ENCODE measurements at places on chromosomes 2 and 18. TPM values are rescaled to one million over a fixed set of nuclear protein-coding genes. Genes with fewer than 3 reads are reported as not detected.

The SCN9A gene
- 13.6 TPM for total RNA-seq

The KIAA2012 gene
- total RNA-seq = 2.8 TPM

The ARHGAP28 gene
- total RNA-seq = 13.1 TPM

The DLGAP1 gene
- total RNA-seq = 3.8 TPM

The STARD6 gene
- not detected for total RNA-seq

The FOXI3 gene
- not detected for total RNA-seq

The LIPG gene
- total RNA-seq = 3.7 TPM

The C1GALT1C1L gene
- total RNA-seq = 0.44 TPM

The ZDBF2 gene
- total RNA-seq = 8.1 TPM

The DOK1 gene
- 38.4 TPM for total RNA-seq

The LYPD1 gene
- 1.5 TPM for total RNA-seq

GRCh38 chr2:23583467-23583866 is 198.5 kb downstream of the KLHL29 start:
- no peaks in the 10 kb centered on the region for H3K4me1 ChIP-seq
- H3K4me3 ChIP-seq = no peak overlapping the region
- peak; percentile 2 for DNase-seq
- no peak overlapping the region for H3K27ac ChIP-seq

DNA sequence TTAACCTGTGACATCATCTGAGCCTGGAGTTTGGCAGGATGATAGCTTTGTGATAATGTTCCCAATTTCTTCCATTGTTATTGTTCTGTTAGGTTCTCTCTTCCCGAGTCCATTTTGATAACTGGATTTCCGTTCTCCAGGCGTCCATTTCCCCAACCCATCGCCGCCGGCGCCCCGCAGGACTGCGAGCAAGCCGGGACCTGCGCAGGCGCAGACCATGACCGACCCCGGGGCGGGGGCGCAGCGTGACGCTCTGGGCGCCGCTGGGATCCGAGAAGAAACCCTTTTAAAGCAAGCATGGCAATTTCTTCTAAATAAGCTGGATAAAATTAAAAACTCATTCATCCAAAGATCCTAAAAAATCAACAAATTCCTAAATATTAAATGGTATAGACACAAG is at the start of gene SLC25A52:
Gene SLC25A52 (minus strand): TSS at position 186 of the 400 bp plus-strand sequence. CDS start 219 bp downstream, outside the sequence.
- H3K27me3 ChIP-seq = no peaks in the 10 kb centered on the region
- no peak within 1 kb of the TSS for H3K4me3 ChIP-seq
- no peaks in the 10 kb centered on the region for H3K4me1 ChIP-seq
- no peak for DNase-seq
- no peak within 1 kb of the TSS for H3K27ac ChIP-seq

- H3K27ac ChIP-seq = no peak overlapping the region
- H3K36me3 ChIP-seq = no peaks in the 10 kb centered on the region
- no peak for DNase-seq
- no peaks in the 10 kb centered on the region for H3K27me3 ChIP-seq
Observed at GRCh38 chr18:38940863-38941531, 1375.4 kb upstream of the CELF4 start.

- H3K36me3 ChIP-seq = no peaks in the 10 kb centered on the region
- H3K4me1 ChIP-seq = no peaks in the 10 kb centered on the region
- no peak overlapping the region for H3K4me3 ChIP-seq
- no peak for DNase-seq
Observed at GRCh38 chr18:79781331-79781941, 16.3 kb upstream of the KCNG2 start.

DNA sequence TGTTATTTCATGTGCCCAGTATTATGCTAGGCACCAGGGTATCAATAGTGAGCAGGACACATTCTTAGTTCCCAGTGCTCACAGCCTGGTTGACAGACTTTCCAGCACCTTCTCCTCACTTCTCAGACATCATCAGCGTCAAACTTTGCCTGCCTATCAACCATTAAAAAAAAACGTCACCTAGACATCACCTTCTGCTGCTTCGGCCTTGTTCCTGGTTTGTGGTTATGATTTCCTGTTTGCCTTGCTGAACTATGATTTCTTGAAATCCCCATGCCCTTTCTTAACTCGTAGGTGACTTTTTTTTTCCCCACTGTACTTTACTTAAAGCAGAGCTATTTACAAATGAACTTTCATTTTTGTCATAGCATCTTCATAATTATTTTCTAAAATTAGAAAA is 60.4 kb upstream of the NABP1 start:
- no peak overlapping the region for H3K4me3 ChIP-seq
- no peaks in the 10 kb centered on the region for H3K27me3 ChIP-seq
- H3K4me1 ChIP-seq = peaks cover 13% of the 10 kb centered on the region
- H3K27ac ChIP-seq = no peak overlapping the region

- no peak overlapping the region for H3K27ac ChIP-seq
- H3K27me3 ChIP-seq = no peaks in the 10 kb centered on the region
- H3K4me1 ChIP-seq = no peaks in the 10 kb centered on the region
- H3K4me3 ChIP-seq = no peak overlapping the region
- no peaks in the 10 kb centered on the region for H3K36me3 ChIP-seq
Observed at GRCh38 chr2:100524331-100524730, 38.5 kb upstream of the PDCL3 start.

- no peaks in the 10 kb centered on the region for H3K27me3 ChIP-seq
- no peak overlapping the region for H3K4me3 ChIP-seq
- DNase-seq = no peak
- H3K4me1 ChIP-seq = peaks cover 11% of the 10 kb centered on the region
Observed at GRCh38 chr2:11761259-11761658, 14.8 kb downstream of the LPIN1 start.

- H3K4me1 ChIP-seq = peaks cover 6% of the 10 kb centered on the region
- DNase-seq = no peak
- H3K36me3 ChIP-seq = no peaks in the 10 kb centered on the region
- no peaks in the 10 kb centered on the region for H3K27me3 ChIP-seq
- H3K27ac ChIP-seq = no peak overlapping the region
Observed at GRCh38 chr2:88855620-88856408, 164.3 kb downstream of the RPIA start.

GRCh38 chr18:48905513-48905912 is 45.3 kb downstream of the SMAD7 start:
- no peaks in the 10 kb centered on the region for H3K27me3 ChIP-seq
- no peak overlapping the region for H3K27ac ChIP-seq
- H3K36me3 ChIP-seq = no peaks in the 10 kb centered on the region
- no peak overlapping the region for H3K4me3 ChIP-seq
- no peak for DNase-seq
- H3K4me1 ChIP-seq = peaks cover 23% of the 10 kb centered on the region

- no peak overlapping the region for H3K4me3 ChIP-seq
- no peak overlapping the region for H3K27ac ChIP-seq
- no peaks in the 10 kb centered on the region for H3K36me3 ChIP-seq
- no peaks in the 10 kb centered on the region for H3K4me1 ChIP-seq
- no peak for DNase-seq
Observed at GRCh38 chr2:127588241-127588640, 52.8 kb downstream of the MYO7B start.

- H3K27me3 ChIP-seq = no peaks in the 10 kb centered on the region
- peak overlapping the region; percentile 44 for H3K27ac ChIP-seq
- no peak overlapping the region for H3K4me3 ChIP-seq
Observed at GRCh38 chr2:181312515-181312927, 144.7 kb upstream of the ITGA4 start.

- no peak overlapping the region for H3K27ac ChIP-seq
- no peaks in the 10 kb centered on the region for H3K27me3 ChIP-seq
- H3K4me3 ChIP-seq = no peak overlapping the region
- no peaks in the 10 kb centered on the region for H3K36me3 ChIP-seq
Observed at GRCh38 chr2:67241453-67241852, 155.7 kb upstream of the ETAA1 start.

GRCh38 chr2:71449343-71449742 is 4.0 kb upstream of the DYSF start:
- peaks cover 11% of the 10 kb centered on the region for H3K27me3 ChIP-seq
- DNase-seq = no peak
- H3K36me3 ChIP-seq = no peaks in the 10 kb centered on the region
- peaks cover 20% of the 10 kb centered on the region for H3K4me1 ChIP-seq
- no peak overlapping the region for H3K27ac ChIP-seq

DNA sequence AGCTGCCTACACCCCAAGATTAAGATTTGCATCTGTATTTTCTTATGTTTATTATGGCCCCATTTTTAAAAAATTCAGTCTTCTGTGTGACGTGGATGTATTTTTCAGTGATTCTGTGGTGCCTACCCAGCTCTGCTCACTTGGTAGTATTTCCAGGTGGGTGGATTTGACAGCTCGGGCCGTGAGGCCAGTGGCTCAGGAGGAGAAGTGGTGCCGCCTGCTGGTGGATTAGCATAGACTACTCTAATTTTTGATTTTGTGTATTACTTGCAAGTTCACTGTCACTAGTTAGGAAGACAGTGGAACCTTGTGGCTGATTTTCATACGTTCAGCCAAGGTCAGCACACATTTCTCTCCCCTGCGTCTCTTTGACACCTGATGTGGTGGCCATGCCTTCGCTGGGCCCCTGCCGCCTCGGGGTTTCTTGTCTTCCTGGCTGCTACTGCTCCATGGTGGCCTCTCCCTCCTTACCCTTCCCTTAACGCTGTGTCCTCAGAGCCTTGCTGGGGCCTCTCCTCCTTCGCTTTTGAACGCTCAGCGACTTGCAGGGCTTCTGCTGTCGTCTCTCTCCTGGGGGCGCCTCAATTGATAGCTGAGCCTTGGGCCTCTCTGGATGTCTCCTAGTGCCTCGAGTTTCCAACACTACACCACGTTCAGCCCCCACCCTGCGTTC is 89.4 kb downstream of the DGKD start:
- DNase-seq = peak; percentile 81
- no peaks in the 10 kb centered on the region for H3K4me1 ChIP-seq
- peaks cover 81% of the 10 kb centered on the region for H3K36me3 ChIP-seq
- no peak overlapping the region for H3K27ac ChIP-seq

DNA sequence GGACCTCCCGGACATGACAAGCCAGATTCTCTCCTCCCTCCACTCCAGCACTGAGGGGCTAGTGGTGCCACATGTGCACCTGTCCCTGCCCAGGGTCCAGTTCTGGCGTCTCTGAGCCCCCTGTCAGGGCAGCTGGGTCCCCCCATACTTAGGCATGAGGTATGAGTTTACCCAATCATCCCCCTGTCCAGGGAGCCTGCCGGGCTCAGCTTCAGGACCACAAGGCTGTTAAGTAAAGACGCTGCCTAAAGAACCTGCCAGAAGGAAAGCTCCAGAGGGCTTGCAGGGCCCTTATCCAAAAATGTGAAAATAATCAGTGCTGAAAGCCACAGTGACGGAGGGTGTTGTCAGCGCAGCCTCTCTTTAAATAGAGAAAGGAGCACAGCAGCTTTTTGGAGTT is 40.0 kb downstream of the SH3BP4 start:
- peaks cover 46% of the 10 kb centered on the region for H3K4me1 ChIP-seq
- peaks cover 10% of the 10 kb centered on the region for H3K36me3 ChIP-seq
- no peak overlapping the region for H3K4me3 ChIP-seq
- H3K27ac ChIP-seq = no peak overlapping the region
- no peaks in the 10 kb centered on the region for H3K27me3 ChIP-seq

GRCh38 chr18:46325895-46326294 is 221.7 kb downstream of the HAUS1 start:
- H3K36me3 ChIP-seq = no peaks in the 10 kb centered on the region
- no peak for DNase-seq
- no peak overlapping the region for H3K4me3 ChIP-seq
- H3K27ac ChIP-seq = no peak overlapping the region

- DNase-seq = no peak
- H3K27me3 ChIP-seq = no peaks in the 10 kb centered on the region
- H3K4me3 ChIP-seq = no peak overlapping the region
- H3K4me1 ChIP-seq = peaks cover 21% of the 10 kb centered on the region
- no peaks in the 10 kb centered on the region for H3K36me3 ChIP-seq
Observed at GRCh38 chr2:48114256-48114655, 208.0 kb upstream of the FBXO11 start.

- no peak for DNase-seq
- H3K27ac ChIP-seq = no peak overlapping the region
- no peaks in the 10 kb centered on the region for H3K4me1 ChIP-seq
- peaks cover 95% of the 10 kb centered on the region for H3K36me3 ChIP-seq
- no peak overlapping the region for H3K4me3 ChIP-seq
Observed at GRCh38 chr2:240000671-240001070, 24.5 kb downstream of the NDUFA10 start.

GRCh38 chr18:59140302-59140885 is 710 bp downstream of the SEC11C start:
- H3K4me3 ChIP-seq = peak overlapping the region; percentile 79
- peaks cover 15% of the 10 kb centered on the region for H3K4me1 ChIP-seq
- DNase-seq = no peak
- peaks cover 2% of the 10 kb centered on the region for H3K27me3 ChIP-seq
- no peaks in the 10 kb centered on the region for H3K36me3 ChIP-seq

DNA sequence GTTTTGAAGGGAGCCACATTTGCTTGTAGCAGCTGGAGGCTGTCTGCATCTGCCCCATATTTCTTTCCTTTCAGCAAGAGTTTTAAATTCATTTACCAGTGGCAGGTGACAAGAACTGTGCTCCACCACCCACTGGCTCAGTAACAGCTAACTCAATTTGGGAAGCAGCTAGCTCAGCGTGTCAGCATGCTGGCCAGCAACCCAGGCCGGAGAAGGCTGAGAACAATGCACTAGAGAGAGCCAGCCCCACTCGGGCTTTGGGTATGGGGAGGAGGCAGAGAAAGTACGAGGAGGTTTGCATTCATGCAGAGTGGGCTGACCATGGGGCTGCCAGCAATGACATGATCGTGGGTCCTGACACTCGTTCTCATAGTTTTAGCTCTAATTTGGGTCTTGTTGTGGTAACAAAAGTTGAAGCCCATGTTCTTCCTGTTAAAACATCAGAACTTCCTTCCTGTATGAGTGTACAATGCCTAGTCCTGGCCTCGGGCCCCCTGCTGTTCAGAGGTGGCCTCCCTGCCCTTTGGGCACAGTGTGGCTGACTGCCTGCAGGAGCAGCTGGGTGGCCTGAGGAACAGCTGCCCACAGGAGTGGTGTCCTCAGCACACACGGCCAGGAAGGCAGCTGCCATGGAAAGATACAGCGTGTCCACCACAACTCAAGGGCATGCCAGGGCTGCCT is 23.0 kb downstream of the CDC42EP3 start:
- H3K4me1 ChIP-seq = peaks cover 93% of the 10 kb centered on the region
- DNase-seq = peak; percentile 80
- H3K4me3 ChIP-seq = no peak overlapping the region
- H3K27ac ChIP-seq = peak overlapping the region; percentile 71
- no peaks in the 10 kb centered on the region for H3K27me3 ChIP-seq
- H3K36me3 ChIP-seq = peaks cover 30% of the 10 kb centered on the region

GRCh38 chr18:26421503-26421902 is 126.8 kb downstream of the KCTD1 start:
- no peak for DNase-seq
- H3K27me3 ChIP-seq = no peaks in the 10 kb centered on the region
- H3K27ac ChIP-seq = no peak overlapping the region
- H3K4me1 ChIP-seq = no peaks in the 10 kb centered on the region

DNA sequence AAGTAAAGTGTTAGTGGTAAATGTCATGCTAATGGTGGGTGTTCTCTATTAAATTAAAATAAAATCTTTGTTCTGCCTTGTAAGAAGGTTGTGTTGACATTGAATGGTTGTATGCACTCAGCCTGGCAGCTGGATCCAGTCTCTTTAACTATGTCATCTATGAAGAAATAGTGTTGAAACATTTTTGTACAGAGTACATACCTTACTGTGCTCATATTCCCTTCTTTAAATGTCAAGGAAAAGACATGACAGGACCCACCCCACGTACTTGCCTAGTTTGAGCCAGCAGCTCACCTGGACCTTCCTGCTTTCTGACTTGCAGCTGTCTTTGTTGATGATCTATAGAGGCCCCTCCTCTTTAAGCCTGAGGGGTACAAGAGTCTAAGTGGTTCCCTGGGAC is 85.6 kb upstream of the ST3GAL5 start:
- no peak overlapping the region for H3K27ac ChIP-seq
- no peak overlapping the region for H3K4me3 ChIP-seq
- DNase-seq = no peak
- no peaks in the 10 kb centered on the region for H3K36me3 ChIP-seq

- no peak overlapping the region for H3K27ac ChIP-seq
- H3K4me1 ChIP-seq = no peaks in the 10 kb centered on the region
- no peaks in the 10 kb centered on the region for H3K27me3 ChIP-seq
Observed at GRCh38 chr2:176826984-176827668, 385.5 kb upstream of the HNRNPA3 start.

Measured in lower lobe of right lung (tissue), 2 donors.